HTR-8/SVneo (cell line): ENCODE measurements at places on chromosomes 5 and 9.
A peak's percentile ranks its signal among the peaks of the same experiment; 100 is the strongest.

- no peak for DNase-seq
Measured at GRCh38 chr9:74415995-74416394, 81.1 kb upstream of the RORB start.

DNA sequence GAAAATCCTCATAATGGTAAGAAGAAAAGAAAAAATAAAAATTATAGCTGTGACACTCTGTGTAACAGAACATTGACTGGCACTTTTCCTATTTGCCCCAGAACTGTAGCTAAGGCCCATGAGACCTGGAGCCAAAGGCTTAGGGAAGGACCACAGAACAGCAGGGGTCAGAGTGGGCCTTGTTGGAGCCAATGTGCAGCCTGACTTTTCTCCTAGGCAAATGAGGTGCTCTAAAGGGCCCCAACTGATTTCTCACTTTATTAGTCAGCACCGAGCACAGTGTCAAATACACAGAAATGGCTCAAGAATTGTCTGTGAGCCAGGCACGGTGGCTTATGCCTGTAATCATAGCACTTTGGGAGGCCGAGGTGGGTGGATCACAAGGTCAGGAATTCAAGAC, 4.0 kb upstream of the MEGF9 start:
- DNase-seq: no peak

DNA sequence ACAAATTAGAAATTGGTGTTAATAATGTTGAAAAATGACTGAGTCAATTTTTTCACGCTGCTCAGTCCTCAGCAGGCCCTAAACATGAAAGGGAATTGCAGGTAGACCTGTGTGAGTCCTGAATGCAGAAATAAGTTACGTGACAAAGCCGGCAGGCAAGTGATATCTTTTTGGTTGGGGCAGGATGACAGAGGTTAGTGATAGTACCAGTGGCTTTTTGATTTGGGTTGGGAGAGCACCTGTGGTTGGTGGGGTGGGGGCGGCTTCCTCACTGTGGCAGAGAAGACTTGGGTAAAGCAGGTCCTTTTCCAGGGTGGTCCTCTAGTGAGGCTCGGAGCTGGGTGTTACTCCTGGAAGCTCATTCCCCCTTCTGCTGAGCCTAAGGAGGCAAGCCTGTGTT, 164.7 kb downstream of the TMEM167A start:
- DNase-seq: no peak

GRCh38 chr5:178544166-178544834, 45.9 kb downstream of the COL23A1 start:
- DNase-seq: no peak

DNA sequence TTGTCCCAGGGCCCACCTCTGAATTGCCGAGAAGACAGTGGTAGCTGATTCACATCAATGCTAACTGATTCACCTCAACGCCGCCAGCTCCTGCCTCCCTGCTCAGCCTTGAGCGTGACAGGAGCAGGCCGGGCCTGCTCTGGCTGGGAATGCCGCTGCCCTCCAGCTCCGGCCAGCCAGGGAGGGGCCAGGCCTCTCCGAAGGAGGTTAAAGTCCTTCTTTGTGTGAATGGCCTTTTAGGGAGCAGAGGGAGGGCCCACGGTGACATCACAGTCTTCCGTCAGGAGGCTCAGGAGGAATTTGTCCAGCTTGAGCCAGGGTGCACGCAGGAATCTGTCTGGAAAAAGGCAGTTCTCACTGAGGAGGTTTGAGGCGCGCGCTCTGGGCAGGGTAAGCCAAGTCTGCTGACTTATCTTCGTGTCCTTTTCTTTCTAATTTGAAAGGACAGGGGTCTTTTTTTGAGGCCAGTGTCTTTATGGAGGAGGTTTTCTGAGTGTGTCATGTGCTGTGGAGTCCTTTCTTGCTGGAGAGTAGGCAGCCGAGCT, 82.7 kb downstream of the C9orf152 start:
- no peak for DNase-seq

GRCh38 chr5:67648201-67648671, 451.6 kb upstream of the CD180 start:
- no peak for DNase-seq

DNA sequence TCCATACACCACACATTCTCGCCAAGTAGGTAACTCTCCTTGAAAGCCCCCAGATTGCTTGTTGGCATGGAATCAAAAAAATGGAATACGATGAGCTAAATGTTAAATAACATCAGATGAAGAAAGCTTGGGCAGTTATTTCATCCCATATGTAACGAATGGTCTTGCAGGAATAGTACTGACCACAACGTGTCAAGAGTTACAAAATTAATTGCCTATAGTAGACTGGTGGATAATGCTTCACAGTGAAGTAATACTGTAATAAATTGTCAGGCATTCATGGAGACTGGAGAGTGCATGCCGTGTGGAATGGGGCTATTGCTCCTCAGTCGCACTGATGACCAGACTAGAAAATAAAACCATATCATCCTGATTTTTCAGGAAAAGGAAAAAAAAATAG, 1628.7 kb downstream of the MAT2B start:
- no peak for DNase-seq

- no peak for DNase-seq
Measured at GRCh38 chr5:64794053-64794770, 25.5 kb downstream of the CWC27 start.

GRCh38 chr9:110140276-110140675, 67.7 kb downstream of the C9orf152 start:
- no peak for DNase-seq

GRCh38 chr9:81851340-81851739, 76.9 kb upstream of the SPATA31D4 start:
- DNase-seq: no peak

DNA sequence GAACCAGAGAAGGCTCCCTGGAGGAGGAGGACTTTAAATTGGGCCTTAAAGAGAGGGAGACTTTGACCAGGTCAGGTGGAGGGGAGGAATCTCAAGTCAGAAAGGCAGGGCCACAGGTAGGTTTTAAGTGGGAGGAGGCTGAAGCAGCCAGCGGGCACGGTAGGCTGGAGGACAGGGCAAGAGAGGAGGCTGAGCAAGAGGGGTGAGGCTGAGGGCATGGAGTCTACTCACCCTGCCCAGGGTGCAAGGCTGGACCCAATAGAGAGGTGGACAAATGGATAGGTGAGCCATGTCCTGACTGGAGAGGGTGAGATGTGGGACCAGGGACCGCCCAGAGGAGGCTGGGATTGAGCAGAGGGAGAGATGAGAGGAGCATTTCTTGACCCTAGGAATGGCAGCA, 25.6 kb upstream of the TRIM14 start:
- DNase-seq: no peak

DNA sequence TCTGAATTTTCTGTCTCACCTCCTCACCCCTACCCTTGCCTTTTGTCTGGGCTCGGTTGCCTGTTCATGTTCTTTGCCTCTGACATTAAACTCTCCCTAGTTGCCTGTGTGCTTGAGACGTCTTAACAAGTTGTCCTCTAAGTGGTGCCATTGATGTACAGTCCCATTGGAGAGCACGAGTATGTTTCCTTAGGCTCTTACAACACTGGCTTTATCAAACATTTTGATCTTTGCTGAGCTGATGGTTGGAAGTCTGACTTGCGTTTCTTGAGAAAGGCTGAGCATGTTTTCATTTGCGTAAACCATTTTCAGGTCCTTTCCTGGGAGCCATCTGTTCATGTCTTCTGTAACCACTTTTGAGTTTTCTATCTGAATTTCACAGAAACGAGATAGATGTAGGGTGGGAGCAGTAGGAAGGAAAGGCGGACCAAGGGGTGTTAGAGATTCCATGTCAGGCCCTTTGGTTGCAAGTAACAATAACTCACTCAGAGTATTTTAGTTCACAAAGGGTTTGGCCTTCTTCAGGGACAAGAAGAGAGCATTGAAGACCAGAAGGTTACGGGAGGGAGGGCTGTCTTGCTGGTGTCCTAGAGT, 35.4 kb downstream of the OTULIN start:
- DNase-seq: no peak

- no peak for DNase-seq
Measured at GRCh38 chr9:117435630-117436261, 20.9 kb upstream of the ASTN2 start.

GRCh38 chr5:54793468-54794134, 191.8 kb downstream of the ESM1 start:
- no peak for DNase-seq

DNA sequence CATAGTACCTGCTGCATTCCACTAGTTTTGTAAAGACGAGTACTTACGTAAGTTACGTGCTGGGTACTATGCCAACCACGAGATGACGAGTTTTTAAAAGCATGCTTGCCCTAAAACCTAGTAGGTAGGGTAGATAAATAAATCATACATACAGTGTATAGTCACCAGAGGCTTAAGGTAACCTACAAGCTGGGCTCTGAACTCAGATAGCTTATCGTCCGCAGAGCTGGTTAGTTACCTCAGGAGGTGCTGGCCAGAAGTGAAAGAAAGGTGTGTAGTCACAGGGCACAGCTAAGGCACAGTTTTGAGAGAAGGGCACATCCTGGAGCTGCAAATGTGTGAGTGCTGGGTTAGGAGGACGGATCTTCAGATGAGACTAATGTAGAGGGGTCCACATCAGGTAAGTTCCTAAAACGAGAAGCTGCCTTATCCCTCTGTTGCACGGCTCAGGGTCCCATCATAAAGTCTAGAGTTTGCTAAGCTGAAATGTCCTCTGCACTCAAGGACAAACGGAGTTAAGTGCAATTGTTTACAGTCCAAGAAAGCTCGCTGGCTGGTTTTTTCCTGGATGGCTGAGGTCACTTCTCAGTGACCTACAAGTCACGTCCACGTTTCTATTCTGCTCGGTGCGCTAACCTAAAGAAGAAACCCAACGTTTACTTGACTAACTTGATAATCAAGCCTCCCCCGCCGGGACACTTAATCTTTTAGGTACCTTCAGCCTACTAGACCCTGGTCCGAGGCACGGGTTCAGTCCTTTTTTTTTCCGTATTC, 1.1 kb upstream of the SNX24 start:
- no peak for DNase-seq

- no peak for DNase-seq
Measured at GRCh38 chr9:131475956-131476776, 26.6 kb upstream of the POMT1 start.

- DNase-seq: peak; percentile 25
Measured at GRCh38 chr5:17441351-17441750, 56.7 kb upstream of the TAF11L2 start.

DNA sequence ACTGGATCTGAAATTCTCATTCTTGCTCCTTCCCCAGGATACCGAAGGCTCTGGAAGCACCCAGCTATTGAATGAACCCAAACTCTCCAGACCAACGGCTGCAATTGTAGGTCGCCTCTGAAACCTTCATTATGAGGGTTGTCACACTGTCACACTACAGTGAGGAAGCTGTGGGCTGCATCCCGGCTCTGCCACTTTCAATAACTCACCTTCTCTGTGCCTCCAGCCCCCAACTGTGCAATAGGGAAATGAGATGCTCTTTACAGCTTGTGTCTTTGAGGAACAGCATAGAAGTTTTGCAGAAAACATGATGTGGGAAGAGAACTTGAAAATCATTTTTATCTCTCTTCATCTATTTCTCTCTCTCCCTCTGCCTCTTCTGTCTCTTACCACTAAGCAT, 69.6 kb upstream of the TGFBR1 start:
- no peak for DNase-seq

- peak; percentile 46 for DNase-seq
Measured at GRCh38 chr5:72268753-72269410, 51.2 kb downstream of the MRPS27 start.

DNA sequence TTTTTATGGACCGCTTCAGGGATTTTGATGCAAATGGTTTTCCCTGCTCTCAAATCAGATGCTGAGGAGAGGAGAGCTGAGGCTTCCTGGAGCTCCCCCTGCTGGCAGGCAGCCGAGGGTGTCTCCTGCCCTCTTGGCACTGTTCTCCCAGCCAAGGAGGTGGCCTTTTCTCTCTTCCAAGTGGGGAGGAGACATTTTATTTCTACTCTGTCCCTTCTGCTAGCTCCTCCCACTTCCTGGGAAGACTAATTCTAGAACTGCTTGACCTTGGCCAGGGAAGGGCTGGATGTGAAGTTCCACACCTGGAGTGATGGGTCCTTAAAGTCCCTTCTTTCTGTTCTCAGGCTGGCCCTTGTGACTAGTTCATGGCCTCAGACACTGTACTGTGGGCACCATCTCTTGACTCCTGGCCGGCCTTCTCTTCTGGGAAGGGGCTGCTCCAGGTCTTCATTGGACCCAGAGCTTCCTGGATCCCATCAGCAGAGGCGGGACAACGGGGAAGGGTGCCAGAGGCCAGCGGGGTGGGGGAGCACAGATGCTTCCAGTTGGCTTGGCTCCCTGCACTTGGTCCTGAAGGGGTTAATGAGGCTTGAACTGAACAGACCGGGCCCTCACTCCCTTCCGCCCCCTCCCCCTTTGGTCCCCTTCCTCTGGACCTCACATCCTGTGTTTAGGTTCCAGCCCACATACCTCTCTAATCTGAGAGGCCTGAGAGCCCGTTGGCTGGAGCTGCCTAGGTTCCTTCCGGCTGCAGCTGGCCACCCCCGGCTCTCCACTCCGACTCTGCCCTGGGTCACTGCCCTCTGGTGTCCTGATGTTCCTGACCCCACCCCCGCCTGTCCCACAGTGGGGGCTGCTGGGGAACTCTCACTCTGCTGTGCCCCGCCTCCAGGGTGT, 32.1 kb downstream of the PTPA start:
- DNase-seq: peak; percentile 76

DNA sequence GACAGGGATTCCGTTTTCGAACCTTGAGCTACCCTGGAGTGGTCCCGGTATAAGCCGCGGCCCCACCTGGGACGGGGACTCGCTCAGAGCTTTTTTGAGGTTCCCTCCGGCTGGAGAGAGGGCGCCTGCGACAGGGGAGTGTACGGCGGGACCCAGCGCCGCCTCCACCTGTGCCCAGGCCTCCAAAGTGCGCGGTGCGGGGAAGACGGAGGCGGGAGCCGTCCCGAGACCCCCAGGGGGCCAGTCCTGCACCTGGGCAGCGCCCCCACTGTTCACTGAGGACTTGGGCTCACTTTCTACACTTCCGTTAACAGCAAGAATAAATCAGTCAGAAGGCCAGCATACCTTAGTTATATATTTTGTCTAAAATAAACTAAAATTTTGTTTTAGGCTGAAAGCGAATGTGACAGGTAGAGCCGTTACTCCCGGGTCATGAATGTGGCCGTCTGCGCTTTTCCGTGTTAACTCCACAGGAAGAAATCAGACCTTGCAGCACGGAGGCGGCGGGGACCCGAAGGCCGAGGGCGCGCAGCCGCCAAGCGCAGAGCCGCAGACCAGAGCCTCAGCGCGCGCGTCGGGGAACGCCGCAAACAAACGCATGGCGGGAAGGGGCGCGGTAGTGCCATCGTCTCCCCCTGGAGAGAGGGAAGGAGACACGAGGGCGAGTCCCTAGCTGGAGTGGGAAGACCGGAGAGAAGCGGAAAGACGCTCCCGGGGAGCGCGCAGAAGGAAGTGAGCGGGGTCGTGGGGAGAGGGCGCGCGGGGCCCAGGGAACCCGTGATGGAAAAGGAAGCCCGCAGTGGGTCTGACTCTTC, 14.1 kb downstream of the TRIM7 start:
- no peak for DNase-seq

GRCh38 chr5:174242573-174242972, 197.1 kb downstream of the NSG2 start:
- DNase-seq: no peak
